Muscle of back (tissue), 13 donors: ENCODE measurements at places on chromosomes 7 and 10.

DNA sequence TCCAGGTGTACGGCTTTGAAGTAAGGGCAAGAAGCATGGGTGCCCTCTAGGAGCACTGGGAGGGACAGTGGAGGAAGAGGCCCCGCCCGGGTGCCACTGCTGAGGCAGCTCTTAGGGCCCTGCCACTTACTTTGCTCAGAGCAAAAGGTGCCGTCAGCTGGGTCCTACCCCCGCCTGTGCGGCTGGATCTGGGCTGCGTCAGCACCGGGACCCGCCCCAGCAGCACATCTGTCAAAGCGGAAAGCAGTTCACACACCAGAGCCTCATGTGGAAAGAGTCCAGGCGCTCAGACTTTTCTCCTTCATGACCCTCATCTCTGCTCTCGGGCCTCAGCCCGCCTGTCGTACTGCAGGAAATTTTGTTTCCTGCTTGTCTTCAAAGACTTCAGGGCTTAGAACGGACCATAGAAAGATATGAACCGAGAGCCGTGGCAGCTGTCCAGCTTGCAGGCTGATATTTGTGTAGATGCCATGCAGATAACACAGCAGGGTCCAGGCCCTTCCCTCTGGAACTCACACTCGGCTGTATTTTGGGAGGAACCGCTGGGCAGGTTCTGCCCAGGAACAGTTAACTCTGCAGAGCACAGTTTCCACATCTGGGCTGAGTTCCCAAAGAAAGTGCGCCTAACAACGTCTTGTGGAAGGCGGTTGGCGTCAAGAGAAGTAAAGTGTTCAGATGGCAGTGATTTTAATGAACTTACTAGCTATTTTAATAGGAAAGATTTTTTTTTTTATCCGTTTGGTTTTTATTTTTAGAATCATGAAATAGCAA is 44.3 kb upstream of the PRKAR1B start:
- DNase-seq: peak; percentile 81

GRCh38 chr10:84308481-84309304 is 19.7 kb upstream of the CCSER2 start:
- peak; percentile 15 for DNase-seq

DNA sequence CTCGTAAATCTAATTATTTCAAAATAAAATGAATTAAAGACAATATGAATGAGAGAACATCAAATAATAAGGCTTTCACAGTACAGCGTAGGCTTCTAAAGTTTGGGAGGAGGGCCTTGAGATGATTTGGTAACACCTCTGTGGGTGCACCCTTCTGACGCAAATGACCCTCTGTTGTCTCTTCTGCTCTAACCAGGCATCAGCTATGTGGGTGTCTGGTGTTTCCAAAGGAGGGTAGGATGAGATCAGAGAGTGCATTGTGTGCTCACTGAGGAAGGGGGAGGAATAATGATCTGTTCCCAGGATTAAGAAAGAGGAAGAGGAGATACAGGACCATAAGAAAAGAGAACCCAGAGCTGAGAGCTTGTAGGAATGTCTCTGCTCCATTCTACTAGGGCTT is 420.4 kb downstream of the SDK1 start:
- no peak for DNase-seq

- DNase-seq: no peak
Measured at GRCh38 chr10:117656385-117657367, 114.1 kb downstream of the EMX2 start.

DNA sequence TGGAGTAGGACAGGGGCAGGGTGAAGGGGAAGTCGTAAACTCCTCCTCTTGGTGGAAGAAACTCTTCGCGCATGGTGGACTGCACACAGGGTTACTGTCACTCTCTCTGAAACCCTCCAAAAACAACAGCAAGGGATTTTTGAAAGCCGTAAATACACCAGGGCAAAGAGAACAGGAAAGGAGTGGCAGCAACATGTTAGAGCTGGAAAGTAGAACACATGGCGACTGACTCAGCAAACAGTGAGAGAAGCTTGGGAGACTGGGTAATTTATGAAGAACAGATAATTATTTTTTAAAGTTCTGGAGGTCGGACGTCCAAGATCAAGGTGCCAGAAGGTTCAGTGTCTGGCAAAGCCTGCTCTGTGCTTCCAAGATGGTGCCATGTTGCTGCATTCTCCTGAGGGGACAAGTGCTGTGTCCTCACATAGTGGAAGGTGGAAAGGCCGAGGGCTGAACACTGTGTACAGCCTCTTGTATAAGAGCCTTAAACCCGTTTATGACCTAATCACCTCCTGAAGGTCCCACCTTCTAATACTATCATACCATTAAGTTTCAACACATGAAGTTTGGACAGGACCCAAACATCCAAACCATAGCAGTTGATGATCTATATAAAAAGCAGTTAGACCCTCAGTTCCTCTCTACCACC is 22.5 kb upstream of the C10orf53 start:
- DNase-seq: no peak

DNA sequence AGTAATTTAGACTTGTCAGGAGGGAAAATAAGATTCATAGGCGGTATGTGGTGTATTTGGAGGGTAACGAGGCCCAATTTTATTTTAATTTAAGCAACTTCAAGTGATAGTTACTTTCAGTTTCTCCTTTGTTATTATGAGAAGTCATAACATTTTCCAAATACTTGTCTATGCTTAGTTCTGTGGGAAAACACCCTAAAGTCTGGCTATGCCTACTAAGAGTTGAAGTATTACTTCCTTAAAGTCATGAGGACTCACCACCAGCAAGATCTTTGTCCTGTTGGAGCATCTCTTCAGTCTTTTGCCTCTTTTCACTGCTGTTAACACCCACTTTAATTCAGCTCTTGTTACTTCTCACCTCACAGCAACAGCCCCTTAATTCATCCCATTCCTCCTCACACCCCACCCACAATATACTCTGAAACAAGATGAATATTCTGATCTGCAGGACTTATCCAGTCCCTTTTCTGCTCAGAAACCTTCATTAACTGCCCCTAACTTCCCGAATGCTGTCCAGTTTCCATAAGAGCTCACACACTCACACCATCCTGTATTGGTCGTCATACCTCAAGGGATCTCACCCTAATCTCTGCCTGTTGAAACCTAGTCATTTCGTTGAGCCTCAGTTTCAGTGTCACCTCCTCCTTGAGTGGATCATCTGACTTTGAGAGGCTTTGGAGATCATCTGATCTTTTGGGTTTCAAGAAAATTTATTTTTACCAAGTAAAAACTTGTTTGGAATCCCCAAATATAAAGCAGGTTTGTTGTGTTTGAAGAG is 61.3 kb downstream of the DNAH11 start:
- DNase-seq: no peak

DNA sequence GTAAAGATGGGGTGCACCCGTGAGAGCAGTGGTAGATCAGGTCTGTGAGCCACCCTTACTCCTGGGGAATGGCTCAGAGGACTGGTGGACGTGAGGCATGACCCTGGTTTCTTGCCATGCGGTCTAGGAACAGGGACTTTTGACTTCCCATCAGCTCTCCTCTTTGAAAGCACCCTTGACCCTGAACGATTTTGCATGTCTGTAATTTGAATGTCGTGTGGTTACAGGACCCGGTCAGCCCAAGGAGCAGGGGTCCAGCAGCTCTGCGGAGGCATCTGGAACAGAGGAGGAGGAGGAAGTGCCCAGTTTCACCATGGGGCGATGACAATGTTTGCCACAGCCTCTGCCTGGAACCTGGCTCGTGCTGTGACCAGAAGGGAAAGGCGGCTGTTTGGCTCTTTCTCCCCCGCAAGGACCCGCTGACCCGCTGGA is 8.6 kb upstream of the ORAI2 start:
- DNase-seq: no peak

DNA sequence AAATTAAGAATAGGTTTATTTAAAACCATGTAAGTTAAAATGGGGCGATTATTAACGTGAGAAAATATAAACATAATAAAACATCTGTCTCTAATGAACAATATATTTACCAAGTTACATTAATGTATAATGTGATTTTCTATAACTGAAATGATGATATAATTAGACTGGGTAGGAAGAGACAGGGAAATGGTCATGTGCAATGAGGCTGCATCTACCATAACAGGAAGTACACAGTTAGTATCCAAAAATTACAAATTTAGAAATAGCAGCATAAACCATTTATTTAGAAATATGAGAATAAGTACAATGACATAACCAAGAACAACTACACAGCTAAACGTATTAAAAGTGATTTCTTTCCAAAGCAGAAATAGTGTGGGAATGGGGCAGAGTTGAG is 25.8 kb upstream of the BET1 start:
- DNase-seq: no peak

DNA sequence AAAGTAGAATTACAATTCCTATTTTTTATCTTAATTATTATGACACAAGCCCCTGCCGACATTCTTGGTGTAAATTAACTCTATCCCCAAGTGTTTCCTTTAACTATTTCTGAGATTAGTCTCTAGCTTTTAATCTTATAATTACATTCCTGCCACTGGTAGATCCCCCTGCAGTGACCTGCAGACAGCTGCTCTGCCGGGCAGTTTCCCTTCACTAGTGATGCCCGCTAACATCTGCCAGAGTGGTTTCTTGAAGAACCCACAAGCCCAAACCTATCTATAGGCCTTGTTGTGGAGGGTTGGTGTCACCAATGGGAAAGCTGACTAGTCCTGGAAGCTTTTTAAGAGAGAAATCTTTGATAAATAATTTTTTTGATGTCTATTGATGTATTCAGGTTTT is 50.0 kb downstream of the ADAM22 start:
- DNase-seq: no peak

DNA sequence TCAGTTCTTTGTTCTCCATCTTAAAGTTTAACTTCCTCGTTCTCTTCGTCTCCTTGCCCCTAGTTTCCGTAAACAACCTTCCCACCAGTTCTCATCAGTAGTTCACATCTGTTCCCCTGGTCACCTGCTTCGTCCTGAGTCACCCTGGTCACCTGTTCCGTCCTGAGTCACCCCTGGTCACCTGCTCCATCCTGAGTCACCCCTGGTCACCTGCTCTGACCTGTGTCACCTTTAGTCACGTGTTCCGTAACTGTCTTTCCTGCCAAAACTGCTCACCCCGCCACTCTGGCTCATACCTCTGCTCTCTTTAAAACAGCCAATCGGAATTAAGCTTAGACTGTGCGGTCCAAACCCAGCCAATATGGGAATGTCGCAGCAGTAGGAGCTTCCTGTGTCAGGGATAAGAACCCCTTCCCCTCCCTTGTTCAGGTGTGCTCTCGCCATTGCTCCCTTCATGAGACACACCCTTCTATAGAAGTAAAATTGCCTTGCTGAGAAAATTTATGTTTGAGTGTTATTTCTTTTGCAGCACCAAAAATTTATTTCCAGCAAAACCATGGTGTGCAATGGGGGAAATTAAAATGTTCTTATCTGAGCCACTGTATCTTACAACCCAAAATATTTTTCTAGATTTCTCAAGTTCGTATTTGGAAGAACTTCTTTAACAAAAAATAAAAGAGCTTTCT is 112.2 kb downstream of the VIM start:
- DNase-seq: no peak
